ENCODE measurements at places on chromosomes 5 and 9.

GRCh38 chr5:133962131-133962530 lies 6.3 kb downstream of the C5orf15 start:
- DNase-seq: no peak

GRCh38 chr9:36154331-36154952 lies 14.7 kb upstream of the CCIN start:
- DNase-seq: no peak

DNA sequence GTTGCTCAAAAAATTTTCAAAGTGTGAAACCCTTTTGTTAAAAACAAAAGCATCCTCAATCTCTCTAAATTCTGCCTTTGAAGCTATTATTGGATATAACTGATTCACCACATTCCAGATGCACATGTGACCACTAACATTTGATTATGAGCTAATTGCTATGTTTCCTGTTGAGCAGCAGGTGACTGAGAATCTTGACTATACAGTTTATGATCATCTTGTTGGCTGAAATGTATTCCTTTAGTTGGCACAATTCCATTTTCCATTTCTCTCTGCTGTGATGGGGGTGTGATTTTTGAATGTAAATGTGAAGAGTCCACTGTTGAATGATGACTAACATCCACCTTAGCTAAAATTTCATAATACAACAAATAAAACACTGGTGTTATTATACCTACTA lies 10.7 kb downstream of the LYSMD3 start:
- no peak for DNase-seq

GRCh38 chr5:12073426-12073825 lies 169.2 kb upstream of the CTNND2 start:
- no peak for DNase-seq

DNA sequence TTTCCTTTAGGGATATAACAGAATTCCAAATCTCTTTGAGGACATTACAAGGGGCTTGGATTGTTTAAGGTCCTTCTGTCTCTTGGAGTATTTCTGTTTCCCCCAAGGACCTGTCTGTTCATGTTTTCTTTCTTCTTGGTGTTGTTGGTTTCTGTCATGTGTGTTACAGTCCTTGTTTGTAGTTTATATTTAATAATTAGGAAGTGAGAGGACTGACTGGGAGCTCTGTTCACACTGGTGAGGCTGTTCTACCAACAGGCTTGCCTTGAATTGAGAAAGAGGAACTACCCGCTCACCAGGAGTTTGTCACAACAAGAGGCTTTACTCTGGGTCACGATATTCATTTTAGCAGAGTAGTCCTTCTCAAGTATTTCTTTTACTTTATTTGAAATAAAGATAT lies 119.2 kb upstream of the SV2C start:
- DNase-seq: no peak

Data from neural progenitor cell (in vitro differentiated cells).